Stimulated activated CD4-positive, alpha-beta T cell treated with anti-CD3 and anti-CD28 coated beads, Interleukin-1b, Interleukin-23, amount 100 ng/mL, for 1 hour (primary cell): ENCODE measurements at places on chromosomes 13 and 19.

DNA sequence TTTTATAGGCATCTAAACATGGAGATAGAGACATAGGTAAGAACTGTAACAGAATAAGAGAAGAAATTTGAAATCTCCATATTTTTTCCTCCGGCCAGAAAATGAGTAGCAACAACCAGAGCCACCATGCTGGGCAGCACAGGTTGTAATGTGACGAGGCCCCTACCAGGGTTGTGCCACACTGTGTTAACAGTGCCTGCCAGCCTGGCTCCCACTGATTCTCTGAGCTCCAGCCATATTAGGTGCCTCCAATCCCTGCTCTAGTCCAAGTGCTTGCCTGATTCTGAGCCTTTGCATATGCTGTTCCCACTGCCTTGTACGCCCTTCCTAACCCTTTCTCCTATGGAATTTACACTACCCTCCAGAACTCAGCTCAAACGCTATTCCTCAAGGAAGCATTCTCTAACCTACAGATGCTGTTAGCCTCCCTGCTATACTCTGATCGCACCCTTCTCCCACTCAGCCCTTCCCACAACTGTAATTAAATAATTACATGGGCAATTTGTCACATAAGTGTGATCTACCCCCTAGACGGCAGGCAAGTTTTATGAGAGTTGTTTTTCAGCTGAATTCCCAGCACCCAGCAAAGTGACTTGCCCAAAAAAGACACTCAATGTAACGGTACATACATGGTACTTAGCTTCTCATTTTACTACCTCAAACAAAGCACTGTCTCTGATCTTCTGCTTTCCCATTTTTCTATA, 37.6 kb upstream of the STARD13 start:
- no peak for DNase-seq

- DNase-seq = no peak
These were observed 396.7 kb downstream of the RFC3 start for GRCh38 chr13:34214686-34215085.

DNA sequence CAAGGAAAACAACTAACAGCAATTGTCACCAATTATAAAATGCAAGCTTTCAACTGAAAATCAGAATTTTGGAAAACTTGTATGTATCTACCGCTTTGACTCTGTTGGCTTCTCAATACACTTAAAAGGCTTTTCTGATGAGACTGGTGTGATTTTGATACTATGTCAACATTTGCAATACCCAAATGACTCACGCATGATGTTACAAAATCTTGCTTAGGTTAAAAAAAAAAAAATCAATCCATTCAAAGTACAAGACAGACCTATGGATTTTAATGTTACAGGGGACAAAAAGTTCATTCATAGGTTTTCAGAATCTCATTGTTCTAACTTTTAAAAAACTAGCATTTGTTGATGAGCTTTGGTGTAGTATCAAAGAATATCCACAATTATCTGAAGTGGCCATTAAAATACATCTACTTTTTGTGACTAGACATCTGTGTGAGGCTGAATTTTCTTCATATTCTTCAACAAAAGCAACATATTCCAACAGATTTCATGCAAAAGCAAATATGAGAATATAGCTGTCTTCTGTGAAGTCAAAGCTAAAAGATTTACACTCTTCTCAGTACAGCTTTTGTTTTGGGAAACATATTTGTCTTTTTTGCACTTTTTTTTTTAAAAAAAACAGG, 10.7 kb downstream of the ELF1 start:
- no peak for DNase-seq

DNA sequence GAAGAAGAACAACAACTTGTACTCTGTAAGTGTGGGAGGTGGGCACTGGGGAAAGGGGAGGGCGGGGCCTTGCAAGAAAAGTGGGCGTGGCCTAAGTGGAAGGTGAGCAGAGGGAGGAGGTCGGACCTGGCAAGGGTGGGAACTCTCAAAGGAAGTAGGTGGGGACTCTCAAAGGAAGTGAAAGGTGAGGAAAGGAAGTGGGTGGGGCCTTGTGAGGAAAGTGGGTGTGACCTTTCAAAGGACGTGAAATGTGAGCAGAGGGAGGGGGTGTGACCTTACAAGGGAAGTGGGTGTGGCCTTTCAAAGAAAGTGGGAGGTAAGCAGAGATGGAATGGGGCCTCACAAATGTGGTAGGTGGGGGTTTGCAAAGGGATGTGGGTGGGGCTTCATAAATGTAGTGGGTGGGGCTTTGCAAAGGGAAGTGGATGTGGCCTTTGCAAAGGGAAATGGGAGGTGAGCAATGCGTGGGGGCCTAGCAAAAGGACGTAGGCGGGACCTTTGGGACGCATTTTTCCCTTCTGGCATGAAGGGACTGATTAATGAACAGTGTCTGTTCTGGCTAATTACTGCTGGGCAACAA, 25.9 kb downstream of the ACSBG2 start:
- DNase-seq = peak; percentile 6

- no peak for DNase-seq
These were observed 29.1 kb downstream of the SHISA2 start for GRCh38 chr13:26022538-26023292.

DNA sequence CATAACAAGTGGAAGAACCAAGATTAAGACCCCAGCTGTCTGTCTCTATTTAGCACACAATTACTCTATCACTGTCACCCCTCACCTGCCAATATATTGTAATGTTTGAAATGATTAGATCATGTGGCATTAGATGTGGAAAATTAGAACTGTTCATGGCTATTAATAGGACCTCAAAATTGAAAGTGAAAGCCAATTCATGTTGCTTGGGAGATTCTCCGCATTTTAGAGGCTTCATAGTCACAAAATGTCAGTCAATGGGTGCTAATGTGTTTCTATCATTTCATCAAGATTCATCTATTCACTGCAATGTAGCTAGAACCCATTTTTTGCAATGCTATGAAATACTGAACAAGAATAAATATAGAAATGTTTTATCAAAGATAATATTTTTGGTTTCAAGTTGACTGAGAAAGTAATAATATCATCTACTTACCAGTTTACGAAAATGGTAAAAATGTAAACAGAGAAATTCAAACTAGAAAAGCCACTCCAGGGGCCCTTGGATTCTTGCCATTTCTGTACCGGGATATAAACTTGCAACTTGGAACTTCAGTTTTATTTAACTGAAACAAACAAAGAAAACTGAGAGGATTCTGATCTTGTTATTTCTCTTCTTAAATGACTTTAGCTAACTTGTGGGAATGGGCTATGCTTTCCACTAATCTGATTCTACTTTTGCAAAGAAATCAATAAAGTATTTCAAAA, 388.6 kb downstream of the DCT start:
- DNase-seq = no peak

- DNase-seq = no peak
These were observed 508 bp downstream of the ZBTB7A start for GRCh38 chr19:4066176-4066606.

DNA sequence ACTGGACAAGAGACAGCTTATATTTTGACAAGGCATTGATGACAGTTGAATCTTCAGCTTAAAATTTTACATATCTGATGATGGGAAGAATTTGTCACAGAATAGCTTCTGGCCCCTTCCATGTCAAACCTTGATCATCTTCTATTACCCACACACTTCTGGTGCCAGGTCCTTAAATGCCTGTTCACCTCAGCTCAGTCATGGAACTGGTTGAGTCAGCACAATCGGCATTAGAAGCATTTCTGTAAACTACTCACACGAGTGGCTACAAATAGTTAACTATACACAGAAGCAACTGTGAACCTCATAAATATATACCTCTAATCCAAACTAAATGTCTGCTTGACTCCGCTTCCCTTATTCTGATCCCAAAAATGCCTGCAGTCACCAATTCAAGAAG, 161.2 kb downstream of the FOXO1 start:
- DNase-seq = no peak

DNA sequence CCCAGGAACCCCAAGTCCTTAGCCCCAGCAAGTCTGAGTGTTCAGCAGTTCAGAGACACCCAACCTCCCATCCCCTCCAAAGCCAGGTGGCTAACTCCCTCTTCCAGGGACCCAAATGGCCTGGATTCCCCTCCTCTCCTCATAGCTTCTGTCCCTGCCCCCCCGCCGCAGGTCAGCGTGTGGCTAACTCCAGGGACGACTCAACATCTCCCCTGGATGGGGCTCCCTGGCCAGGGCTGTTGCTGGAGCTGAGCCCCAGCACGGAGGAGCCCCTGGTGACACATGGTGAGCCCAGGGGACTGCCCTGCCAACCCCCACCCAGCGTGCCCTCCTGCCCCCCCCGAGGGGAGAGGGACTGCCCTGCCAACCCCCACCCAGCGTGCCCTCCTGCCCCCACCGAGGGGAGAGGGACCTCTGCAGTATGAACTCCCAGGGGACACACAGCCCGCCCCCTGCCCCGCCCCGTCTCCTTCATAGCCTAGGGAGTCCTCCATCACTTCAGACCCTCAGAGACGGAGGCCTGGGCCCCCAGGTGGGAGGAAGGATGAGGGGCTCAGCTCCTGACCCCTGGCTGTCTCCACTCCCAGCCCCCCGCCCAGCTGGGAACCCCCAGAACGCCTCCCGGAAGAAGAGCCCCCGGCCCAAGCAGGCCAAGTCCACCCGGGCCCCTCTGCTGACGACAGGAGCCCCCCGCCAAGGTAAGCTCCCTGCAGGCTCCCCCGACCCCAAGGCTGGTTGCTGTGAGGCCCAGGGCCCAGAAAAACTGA, 1.7 kb downstream of the SSC5D start:
- no peak for DNase-seq

GRCh38 chr19:48933382-48933932, at the start of gene DHDH:
TSS of gene DHDH (plus strand) at chr19:48933699. CDS start at chr19:48933722, 23 bp downstream.
- DNase-seq = peak; percentile 69

DNA sequence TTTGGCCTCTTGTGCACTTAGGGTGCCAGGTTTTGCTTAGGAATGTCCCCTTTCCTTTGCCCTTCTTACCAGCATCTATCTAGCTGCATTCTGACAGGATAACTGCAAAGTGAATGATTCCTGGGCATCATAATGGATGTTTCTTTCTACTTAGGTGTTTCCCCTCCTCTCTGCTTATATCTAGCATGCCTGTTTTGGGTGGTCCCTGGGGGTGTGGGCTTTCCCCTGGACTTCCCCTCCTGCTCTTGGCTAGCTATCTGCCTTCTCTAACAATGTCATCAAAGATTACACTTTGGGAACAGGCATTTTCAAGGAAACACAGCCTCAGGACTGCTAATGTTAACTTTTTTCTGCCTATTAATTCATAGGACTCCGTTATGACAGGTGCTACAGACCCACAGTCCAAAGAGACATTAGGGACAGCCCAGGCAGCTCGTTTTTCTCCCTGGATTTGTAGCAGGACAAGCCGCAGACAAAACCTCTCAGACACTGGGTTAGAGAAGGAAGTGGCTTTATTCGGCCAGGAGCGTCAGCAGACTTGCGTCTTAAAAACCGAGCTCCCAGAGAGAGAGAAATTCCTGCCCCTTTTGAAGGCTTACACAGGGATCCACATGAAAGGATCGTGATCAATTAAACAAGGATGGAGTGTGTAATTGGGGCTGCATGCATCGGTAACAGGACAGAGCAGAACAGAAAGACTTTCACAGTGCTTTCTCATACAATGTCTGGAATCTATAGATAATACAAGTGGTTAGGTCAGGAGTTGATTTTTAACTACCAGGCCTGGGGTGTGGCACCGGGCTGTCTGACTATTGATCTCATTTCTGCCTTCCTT, 17.3 kb downstream of the ZNF700 start:
- no peak for DNase-seq

DNA sequence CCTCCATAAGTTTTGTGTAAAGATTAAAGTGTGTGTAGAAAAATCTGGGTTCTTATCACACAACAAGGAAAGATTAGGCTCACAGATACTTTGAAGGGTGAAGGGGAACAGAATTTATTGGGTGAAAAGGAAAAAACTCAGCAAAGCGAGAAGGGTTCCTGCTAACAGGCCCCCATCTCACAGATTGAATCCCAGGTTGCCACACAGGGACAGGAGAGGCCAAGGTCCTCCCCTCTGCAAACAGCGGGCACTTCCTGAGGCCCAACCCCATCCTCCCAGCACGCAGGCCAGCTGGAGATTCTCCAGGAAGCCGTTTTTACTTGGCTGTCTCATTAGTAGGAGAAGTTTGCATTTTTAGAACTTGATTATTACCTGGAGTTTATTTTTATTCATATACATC, 15.2 kb upstream of the ERCC5 start:
- DNase-seq = no peak

DNA sequence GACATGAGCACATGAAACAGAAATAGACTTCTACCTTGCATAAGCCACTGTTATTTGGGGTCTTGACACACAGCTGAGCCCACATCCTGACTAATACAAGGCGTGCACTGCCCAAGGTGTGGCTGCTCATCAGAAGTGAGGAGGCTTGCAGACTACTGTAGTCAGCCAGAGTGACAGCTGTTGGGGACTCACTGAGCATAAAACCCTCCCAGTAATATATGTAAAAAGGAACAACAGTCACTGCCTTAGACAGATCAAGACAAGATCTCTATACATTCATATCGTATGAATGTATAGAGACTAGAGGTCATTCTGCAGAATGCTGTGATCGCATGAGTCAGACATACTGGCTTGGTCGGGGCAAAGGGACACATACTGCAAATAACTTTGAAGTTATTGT, 4.1 kb upstream of the C1QTNF9B start:
- no peak for DNase-seq

DNA sequence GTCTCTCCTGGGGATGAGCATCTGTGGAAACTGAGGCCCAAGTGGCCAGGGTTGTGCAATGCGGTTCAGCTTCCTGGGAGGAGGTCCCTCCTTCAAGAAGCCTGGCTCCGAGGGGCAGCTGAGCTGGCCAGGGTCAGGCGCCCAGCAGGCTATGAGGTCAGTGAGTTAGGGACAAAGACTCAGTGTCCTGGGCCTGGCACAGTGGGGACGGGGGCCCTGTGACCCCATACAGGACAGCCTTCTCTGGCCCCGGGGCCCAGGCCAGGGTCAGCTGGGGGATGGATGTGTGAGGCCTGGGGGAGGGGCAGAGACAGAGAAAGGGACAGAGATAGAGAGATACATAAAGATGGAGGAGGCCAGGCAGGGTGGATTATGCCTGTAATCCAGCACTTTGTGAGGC, 3.0 kb upstream of the IL12RB1 start:
- no peak for DNase-seq

DNA sequence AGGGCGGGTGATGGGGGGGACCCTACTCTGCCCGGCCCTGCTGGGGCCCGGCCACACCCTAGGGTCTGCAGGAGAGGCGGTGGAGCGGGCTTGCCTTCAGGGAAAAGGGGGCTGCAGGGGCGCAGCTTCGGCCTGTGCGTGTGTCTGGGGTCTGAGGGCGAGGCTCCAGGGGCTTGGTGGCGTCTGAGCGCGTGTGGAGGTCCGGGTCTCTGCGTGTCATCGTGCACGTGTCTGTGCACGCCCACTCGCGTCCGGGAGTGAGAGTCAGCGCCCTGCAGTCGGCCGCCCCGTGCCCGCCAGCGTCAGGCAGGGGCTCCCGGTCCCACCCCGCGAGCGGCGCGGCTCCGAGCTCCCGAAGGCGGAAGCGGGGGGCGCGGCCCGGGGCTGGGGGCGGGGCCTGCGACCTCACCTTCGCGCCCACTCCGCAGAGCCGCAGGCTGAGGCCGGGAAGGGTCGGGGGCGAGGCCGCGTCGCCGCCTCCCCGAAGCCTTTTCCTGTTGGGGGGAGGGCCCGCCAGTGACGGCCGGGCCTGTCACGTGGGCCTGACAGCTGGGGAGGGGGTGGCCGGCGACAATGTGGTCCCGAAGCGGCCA, at the start of gene ARHGAP45:
Gene ARHGAP45, plus strand, starts transcription at position 420 of the 593 bp plus-strand sequence. CDS start 239 bp downstream, outside the sequence.
- DNase-seq = peak; percentile 58
